ENCODE measurements at places on chromosomes 11 and 22.

- DNase-seq, result no peak
Observed at GRCh38 chr11:119505861-119506260, 82.9 kb upstream of the THY1 start.

- no peak for DNase-seq
Observed at GRCh38 chr22:26906464-26906863, 249.1 kb downstream of the MIAT start.

- no peak for DNase-seq
Observed at GRCh38 chr22:22030493-22031182, 48.1 kb upstream of the TOP3B start.

DNA sequence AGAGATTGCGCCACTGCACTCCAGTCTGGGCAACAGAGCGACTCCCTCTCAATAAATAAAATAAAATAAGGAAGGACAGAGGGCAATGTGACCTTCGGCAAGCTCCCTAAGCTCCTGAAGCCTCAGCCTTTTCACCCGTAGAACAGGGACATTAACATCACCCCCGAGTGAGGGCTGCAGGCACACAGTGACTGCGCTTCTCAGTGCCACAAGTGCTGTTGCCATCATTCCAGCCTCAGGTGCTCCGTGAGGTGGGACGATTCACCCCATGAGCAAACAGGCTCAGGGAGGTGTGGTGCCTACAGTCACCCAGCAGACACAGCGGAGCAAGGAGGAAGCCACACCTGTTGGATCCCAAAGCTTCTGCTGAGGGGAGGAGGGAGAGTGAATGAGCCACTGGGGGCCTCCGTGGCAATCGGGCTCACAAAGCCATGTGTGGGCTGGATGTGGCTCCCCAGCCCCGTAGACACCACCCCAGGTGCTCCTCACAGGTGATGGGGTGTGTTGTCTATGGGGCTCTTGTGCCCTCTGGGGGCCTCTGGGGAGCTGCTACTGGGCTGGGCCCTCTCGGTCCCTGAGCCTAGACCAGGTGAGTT is 9.1 kb upstream of the TCF20 start:
- DNase-seq, result no peak

- no peak for DNase-seq
Observed at GRCh38 chr11:22984045-22984444, 123.8 kb upstream of the CCDC179 start.

DNA sequence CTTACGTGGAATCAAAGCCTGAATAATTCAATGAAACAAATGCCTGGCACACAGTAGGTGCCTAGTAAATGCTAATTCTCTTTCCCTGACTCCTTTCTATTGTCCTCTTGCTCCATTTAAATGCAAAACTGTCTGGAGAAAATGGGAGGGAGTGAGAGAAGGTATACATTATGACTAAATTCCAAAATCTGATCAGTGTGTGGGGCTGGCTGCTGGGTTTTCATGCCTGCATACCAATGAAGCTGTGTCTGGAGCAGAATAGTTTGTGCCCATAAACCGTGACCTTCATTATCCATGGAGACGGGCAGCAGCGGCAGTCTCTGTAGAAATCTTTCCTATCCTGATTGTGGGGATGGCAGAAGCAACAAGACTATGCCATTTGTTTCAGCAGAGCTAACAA is 223.4 kb upstream of the ZBED5 start:
- no peak for DNase-seq

DNA sequence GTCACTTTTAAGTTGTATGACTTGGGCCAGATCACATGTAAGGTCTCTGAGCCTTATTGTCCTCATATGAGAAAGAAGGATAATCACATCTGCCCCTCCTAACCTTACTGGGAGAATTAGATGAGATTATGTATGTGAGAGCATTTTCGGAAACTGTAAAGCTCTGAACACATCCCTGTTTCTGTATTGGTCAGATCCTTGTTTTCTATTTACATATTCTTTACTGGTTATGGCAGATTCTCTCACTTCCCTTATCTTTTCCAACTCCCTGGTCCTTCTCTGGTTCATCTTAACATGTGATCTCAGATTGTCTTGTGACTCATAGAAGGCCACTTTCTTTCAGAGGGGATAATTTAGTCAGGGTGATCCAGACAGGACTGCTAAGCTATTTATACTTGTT is 41.8 kb downstream of the CCDC81 start:
- DNase-seq, result no peak

GRCh38 chr11:33480626-33481025 is 220.0 kb downstream of the C11orf91 start:
- no peak for DNase-seq

DNA sequence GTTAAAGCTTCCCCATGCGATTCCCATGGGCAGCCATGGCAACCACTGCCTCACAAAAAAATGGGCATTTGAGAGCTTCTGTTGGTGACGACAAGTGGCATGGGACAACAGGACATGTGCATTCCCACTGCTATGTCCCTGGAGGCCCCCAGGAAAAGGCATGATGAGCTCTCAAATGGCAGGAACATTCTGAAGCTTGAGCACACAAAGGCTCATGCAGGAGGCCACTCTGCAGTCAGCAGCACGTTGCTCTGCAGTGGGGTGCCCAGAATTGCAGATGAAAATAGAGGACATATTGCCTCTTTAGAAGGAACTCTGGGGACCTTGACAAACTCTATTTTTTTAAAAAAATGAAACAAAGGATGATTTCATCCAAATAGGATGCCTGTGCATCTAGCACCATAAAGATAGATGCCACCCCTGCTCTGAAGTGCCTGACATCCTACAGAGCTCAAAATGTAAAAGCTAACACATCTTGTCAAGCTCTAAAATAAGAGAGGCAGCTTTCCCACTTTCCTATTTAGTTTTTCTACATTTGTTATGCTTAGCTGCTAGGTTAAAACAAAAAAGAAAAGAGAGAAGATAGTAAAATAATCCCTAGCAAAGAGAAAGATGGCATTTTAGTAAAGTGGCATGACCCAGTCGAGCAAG is 277.6 kb upstream of the ZC3H12C start:
- DNase-seq, result no peak

DNA sequence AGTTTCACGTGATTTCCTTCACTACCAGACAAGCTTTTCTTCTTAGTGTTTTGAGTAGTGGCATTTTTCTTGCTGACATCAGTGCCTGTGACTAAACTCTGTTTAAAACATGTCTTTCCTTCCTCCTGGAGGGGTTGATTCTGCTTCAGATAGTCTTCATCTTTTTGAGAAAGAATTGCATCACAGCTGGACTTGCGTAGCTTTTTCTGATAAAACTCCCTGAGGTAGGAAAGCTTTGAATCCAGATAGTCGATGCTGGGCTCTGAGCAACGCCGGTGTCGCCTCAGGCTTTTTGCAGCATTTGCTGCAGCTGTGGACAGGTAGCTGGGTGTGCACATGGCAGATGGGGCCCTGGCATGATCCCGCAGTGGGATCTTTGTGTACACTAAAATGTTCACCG is 131.7 kb downstream of the ARHGAP20 start:
- no peak for DNase-seq

- DNase-seq, result no peak
Observed at GRCh38 chr11:12293486-12293885, 83.9 kb upstream of the PARVA start.

DNA sequence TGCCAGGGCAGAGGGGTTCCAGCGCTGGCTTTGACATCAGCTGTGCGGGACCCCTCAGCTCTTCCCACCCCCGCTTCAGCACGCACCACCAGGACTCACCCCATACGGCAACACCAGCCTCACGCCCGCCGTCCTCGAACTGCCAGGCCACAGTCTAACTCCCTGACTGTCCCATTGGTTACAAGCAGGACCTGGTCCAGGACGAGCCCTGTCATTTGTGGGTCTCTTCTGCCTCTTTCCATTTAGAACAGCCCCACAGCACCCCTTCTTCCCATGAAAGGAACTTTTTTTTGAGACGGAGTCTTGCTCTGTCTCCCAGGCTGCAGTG is 81.7 kb downstream of the PHF21B start:
- DNase-seq, result no peak

DNA sequence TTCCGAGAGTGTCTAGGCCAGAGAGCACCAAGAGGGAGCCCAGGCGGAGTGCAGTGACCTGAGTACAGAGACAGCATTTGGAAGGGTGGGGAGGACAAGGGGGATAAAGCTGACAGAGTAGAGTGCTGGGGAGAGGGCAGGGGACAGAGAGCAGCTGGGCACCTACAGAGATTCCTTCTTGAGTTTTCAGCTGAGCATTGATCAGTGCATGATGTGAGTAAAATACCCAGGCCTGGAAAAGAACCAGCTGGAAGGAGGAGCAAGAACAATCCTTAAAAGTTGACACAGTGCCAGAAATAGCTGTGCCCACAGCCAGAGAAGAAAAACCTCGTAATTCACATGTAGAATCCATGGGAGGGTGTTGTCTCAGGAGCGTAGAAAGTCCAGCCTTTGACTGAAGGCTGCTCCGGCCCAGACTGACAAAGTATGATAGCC is 33.9 kb upstream of the PANX2 start:
- no peak for DNase-seq

- no peak for DNase-seq
Observed at GRCh38 chr11:118341815-118342489, 553 bp downstream of the CD3D start.

DNA sequence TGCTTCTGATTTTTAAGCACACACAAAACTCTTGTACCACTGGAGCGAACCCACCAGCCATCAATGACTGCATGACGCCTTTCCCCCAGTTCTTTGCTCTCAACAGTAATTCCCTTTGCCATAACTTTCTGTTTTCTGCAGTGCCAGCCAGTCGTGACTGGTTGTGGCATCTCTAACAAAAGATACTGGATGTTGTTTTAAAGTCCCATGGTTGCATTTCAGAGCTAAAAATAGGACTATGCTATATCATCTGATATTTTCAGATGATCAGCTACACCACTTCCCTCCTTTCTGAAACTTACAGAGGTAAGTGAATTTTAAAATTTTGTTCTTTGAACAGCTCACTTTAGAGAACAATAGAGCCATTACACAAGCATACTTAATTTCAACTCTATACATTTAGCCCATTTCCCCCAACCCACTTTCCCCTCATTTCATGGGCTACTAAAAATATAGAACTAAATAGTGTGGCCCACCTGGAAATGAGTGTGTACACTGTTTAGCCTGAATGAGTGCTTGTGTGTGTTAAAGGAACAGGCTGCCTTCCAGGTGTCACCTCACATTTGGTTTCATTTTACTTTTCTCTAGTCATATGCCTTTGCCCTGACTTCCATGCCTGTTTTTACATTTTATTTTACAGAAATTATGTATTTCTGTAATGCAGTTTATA is 136.9 kb upstream of the ZC3H12C start:
- DNase-seq, result no peak

DNA sequence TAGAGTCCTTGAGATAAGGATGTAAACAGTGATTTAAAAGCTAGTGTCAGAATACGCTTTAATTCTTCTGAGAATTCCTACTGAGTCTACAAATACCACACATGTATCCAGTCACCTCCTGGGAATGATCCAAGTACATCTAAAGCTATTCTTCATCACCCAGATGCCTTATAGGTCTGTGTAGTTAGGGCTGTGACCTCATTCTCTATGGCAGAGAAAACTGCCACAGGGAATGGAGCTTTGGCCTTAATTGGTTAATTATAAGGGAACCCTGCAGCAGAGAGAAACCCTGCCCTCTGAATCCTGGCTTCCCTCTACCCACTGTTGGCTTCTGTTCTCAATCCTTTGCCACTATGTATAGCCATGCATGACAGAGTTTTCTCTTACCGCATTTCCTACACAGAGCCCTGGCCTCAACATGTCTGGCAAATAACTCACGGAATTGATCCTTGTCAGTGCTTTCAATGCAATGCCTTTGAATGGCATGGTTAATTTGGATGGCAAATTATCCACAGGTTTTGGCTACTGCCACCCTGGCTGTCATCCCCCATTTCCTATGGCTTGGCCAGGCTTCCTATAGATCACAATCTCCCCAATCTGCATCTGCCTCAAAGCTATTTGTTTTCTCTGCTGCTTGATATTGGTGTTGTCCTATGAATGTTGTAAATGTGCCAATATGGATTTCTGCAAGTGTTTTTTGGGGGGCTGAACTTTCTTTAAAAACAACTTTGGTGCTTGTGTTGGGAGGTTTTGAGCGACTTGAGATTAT is 2.9 kb downstream of the DIXDC1 start:
- no peak for DNase-seq

DNA sequence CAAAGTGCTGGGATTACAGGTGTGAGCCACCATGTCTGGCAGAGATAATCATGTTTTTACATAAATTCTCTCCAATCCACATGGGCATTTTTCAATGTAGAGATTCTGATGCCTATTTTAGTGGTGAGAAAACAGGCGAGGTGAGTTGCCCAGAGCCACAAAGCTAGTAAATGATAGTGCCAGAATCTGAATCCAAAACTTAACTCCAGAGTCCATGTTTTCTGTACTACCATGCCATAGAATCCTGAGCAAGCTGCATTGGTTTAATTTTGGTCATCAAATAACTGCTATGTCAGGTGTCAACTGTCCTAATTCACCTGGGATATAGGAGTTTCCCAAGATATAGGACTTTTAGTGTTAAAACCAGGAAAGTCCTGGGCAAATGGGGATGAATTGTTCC is 13.6 kb downstream of the NEFH start:
- DNase-seq, result no peak

DNA sequence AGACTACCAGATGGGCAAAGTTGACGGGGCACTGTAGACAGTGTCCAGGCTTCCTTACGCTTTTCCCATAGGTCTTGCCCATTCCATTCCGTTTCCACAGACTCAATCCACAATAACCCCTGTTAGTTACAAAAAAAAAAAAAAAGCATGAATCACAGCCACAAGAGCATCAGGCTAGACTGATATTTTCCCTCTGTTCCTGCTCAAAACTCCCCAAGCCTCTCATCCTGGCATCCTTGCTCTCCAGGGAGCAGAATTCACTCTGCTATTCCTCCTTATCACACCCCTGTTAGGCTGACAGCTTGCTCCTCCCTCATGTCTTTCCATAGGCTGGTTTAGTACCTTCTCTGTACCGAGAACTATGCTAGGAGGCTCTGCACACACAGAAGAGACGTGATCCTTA is 42.2 kb downstream of the TMEM123 start:
- no peak for DNase-seq

Measured in activated T-cell treated with anti-CD3 and anti-CD28 coated beads, Interleukin-2, amount 50 U/mL, for 72 hours (primary cell).